Thyroid gland (tissue), 4 donors: ENCODE measurements at places on chromosomes 11 and 22.
A peak's percentile ranks its signal among the peaks of the same experiment; 100 is the strongest.

DNA sequence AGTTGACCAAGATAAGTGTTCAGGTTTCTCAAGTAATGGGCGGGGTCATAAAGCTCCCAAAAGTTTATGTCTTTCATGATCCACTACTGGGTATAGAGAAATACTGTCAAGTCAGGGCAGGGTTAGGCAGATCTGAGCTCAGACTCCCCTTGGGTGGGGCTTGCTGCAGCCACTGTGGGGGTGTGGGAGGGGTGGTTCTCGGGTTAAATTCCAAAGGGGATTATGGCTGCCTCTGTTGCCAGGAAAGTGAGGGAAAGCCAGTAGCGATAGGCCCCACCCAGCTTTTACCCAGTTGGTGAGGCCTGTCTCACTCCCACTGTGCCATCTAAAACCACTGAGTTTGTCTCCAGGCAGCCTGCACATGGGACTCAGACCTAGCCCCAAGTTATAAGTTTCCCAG is 37.8 kb downstream of the DLG2 start:
- H3K27me3 ChIP-seq = no peaks in the 10 kb centered on the region
- H3K36me3 ChIP-seq = no peaks in the 10 kb centered on the region
- H3K27ac ChIP-seq = no peak overlapping the region
- no peaks in the 10 kb centered on the region for H3K4me1 ChIP-seq
- no peak overlapping the region for H3K4me3 ChIP-seq

DNA sequence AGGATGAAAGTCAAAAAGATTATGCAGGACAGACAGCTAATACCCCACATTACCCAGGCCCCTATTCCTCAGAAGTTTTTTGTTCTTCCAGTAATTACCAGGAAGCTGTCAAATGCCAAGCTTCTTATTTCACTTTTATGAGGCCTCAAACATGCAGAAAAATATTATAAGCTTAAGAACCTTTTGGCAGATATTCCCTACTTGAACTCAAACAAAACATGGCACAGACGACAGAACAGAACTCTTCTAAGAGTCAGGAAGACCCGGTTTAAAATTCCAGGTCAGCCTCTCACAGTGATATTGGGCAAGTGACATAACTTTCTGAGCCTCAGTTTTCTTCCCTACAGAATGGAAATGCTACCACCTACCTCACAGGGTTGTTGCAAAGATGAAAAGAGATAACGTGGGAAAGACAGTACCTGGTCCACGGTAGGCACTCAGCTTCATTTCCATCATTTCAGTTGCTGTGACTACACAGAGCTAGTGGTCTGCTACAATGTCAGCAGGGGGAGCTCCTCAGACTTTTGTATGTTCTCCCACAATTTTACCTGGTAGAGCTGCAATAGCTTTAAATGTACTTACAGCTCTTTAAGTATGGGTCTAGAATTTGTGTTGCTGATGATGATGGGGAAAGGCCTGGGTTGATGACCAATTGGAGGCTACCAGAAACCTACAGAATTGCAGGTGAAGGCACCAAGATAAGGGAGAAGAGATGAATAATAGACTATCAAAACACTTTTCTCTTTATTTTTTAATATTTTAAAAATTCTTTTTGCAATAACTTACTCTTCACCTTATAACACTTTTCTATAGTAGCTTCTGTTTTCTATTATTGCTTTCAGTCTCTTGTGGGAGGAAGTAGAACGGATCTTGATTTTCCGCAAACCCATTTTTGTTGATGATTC is 98.3 kb upstream of the CHRM4 start:
- no peak for DNase-seq
- no peaks in the 10 kb centered on the region for H3K36me3 ChIP-seq
- H3K4me3 ChIP-seq = no peak overlapping the region
- peaks cover 5% of the 10 kb centered on the region for H3K4me1 ChIP-seq

GRCh38 chr11:108895579-108896480 is 231.0 kb downstream of the DDX10 start:
- H3K27me3 ChIP-seq = no peaks in the 10 kb centered on the region
- no peaks in the 10 kb centered on the region for H3K36me3 ChIP-seq
- no peak overlapping the region for H3K27ac ChIP-seq
- no peaks in the 10 kb centered on the region for H3K4me1 ChIP-seq
- H3K4me3 ChIP-seq = no peak overlapping the region
- DNase-seq = no peak

GRCh38 chr11:116044941-116045340 is 540.7 kb upstream of the CADM1 start:
- DNase-seq = no peak
- no peaks in the 10 kb centered on the region for H3K4me1 ChIP-seq
- H3K27ac ChIP-seq = no peak overlapping the region
- no peak overlapping the region for H3K4me3 ChIP-seq

- H3K4me1 ChIP-seq = peaks cover 41% of the 10 kb centered on the region
- no peak for DNase-seq
- H3K27me3 ChIP-seq = no peaks in the 10 kb centered on the region
- H3K4me3 ChIP-seq = no peak overlapping the region
Measured at GRCh38 chr22:25365491-25366261, 146.2 kb downstream of the CRYBB2 start.

DNA sequence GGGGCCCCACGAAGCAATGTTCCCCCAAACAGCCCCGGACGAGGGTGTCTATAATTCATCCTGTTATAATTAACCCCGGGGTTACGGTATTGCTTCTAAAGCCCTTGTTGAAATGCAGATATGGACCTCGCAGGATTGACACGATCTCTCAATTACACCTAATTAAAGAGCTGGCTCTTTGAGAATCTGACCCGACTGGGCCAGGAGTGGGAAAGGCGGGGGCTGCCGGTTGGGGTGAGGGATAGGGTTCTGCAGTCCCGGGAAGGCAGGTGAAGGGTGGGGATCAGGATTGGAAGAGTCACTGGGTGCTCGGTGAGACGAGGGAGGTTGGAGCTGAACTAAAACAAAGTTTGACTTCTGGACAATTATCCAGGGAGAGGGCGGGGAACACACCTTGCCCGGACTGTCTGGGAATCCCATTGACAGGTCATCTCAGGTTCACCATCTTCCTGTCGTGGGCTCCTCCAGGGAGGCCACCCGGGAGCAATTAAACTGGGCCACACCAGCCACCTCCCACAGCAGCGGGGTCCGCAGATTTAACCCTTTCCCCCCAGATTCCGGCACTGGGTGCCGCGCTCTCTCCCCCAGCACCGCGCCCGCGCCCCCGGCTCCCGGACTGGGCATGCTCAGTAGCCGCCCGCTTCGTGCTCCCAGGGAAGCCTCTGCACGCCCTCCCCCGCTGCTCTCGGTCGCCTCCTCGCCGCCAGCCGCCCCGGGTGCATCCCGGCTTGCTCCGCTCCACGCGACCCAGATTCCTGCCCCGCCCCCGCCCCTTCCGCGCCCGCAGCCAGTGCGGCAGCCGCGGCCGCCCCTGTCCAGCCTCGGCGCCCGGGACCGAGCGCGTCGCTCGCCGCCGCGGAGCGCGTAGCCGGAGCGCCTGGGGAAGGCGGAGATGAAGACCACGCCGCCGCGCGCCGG is at the start of gene ELMOD1:
Gene ELMOD1 (plus strand): TSS at position 688 of the 918 bp plus-strand sequence. CDS start 27,043 bp downstream, outside the sequence.
- peaks cover 17% of the 10 kb centered on the region for H3K4me1 ChIP-seq
- H3K27ac ChIP-seq = no peak within 1 kb of the TSS
- peak; percentile 60 for DNase-seq
- no peaks in the 10 kb centered on the region for H3K36me3 ChIP-seq

DNA sequence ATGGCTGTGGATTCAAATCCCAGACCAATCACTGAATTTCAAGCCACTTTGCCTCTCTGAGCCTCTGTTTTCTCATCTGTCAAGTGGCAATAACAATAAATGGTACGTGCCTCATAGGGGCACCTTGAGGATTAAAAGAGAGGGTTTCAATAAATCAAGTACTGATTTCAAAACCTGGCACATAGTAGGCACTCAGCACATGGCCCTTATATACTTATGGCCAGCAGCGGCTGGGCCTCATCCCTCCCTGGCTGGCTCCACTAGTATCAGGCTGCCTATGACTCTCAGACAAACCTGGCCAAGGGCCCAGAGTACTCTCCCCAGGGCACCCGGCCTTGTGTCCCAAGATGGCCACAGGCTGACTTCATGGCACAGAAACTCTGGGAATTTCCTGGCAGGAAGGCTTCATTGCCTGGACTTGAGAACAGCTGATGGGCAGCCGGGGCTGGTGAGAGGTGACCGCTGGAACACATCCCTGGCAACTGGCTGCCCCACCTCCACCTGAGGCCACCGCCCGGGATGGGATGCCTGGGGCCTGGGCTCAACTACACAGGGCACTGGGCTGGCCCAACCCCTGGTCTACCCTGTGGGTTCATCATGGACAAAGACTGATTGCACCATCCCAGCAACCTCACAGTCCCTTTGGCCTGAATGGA is 3.4 kb downstream of the FADS3 start:
- no peaks in the 10 kb centered on the region for H3K27me3 ChIP-seq
- no peaks in the 10 kb centered on the region for H3K36me3 ChIP-seq
- DNase-seq = peak; percentile 92
- H3K4me1 ChIP-seq = peaks cover 30% of the 10 kb centered on the region
- no peak overlapping the region for H3K27ac ChIP-seq

DNA sequence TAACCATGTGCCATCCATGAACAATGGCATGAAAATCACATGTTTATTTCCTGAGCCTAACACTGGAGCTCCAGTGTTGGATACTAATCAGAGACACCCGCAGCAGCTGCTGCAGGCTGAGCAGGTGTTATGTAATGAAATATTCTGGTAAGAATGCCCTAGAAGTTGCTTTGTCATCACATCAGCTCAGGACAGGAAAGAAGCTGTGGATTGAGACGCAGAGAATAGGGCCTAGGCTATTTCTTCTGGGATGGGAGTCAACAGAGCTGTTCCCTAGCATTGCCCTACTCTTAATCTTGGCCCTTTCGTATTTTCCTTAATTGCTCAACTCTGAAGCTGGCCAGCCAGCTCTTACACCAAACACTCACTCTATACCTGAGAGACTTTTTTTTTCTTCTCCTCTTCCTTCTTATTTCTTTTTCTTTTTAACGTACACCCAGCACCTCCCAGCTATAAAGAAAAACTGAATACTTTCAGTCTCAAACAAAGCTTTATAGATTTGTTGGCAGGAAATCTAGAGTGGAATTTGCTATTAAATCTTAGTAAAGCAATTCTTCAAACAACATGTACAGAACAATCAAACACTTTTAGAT is 31.9 kb downstream of the RASSF10 start:
- H3K27me3 ChIP-seq = no peaks in the 10 kb centered on the region
- no peak for DNase-seq
- no peaks in the 10 kb centered on the region for H3K36me3 ChIP-seq

DNA sequence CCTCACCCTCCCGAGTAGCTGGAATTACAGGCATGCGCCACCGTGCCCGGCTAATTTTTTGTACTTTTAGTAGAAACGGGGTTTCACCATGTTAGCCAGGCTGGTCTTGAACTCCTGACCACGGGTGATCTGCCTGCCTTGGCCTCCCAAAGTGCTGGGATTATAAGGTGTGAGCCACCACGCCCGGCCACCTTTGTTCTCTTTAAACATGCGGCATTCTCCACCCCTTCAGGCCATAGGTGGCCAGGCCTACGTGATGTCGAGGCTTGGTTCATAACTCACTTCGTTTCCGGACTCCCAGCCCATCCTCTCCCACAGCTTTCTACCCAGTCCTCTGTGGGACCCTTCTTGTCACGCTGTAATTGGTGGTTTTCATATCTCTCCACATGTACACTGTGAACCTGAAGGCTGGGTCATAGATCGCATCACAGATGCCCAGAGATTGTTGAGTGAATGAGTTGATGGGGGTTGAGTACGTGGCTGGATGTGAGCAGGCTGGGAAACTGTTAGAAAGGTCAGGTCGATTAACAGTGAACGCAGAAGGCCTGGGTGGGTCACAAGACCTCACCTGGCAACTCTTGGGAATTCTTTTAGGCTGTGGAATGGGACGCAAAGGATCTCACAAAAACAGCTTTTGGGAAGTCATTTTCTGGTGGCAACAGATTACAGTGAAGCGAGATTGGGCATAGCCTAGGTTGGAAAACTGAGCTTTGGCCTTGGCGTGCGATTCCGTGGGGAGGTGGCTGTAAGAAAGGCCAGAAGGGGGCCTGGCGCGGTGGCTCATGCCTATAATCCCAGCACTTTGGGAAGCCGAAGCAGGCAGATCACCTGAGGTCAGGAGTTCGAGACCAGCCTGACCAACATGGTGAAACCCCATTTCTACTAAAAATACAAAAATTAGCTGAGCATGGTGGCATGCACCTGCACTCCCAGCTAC is 44.5 kb downstream of the ST14 start:
- H3K4me1 ChIP-seq = no peaks in the 10 kb centered on the region
- no peak overlapping the region for H3K27ac ChIP-seq
- no peak for DNase-seq
- H3K27me3 ChIP-seq = no peaks in the 10 kb centered on the region
- no peak overlapping the region for H3K4me3 ChIP-seq
